SK-MEL-5 (cell line): ENCODE measurements at places on chromosomes 3 and 15. TPM values are rescaled to one million over a fixed set of nuclear protein-coding genes. Genes with fewer than 3 reads are reported as not detected.
A peak's percentile ranks its signal among the peaks of the same experiment; 100 is the strongest.

DNA sequence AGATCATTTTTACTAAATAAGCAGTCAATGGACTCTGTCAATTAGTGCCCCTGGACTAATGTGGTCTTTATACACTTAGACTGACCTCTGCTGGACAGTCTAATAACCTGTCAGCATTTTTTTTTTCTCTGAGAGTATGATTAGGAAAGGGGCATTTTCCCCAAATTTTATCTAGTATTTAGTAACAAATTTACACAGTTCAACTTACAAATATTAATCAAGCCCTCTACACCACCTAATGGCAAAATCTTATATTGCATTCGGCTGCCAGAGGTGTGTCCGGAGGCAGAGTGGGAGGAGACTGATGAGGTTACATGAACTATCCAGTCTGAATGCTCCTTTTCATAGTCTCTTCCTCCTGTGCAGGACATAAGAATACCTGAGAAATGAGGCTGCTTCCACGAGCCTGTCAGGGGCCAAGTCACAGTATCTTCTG, 36.0 kb upstream of the COLQ start:
- DNase-seq, result peak; percentile 84

GRCh38 chr15:34084086-34084485, 17.6 kb downstream of the EMC7 start:
- no peak for DNase-seq

Gene AQP9
- total RNA-seq, result not detected in 2 replicates

DNA sequence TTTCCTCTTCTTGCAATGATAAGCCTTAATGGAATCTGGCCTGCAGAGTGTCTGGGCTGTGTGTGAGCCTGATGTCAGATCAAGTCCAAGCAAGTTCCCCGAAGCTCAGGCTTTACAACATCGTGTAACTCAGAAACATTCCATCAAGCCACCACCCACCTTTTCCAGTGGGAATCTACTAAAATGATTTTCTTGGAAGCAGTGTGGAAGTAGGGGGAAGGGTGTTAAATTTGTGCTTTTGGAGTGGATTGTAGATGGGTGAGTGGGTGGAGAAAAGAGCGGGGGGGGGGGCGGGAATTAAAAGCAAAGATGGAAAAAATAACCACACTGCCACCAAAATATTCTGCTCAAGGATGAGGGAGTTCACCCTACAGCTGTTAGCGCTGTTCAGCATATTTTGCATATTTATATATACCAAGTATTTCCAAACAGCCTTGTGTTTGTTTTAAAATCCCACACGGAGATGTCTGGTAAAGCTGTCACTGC, 53.6 kb downstream of the VGLL3 start:
- no peak for DNase-seq

DNA sequence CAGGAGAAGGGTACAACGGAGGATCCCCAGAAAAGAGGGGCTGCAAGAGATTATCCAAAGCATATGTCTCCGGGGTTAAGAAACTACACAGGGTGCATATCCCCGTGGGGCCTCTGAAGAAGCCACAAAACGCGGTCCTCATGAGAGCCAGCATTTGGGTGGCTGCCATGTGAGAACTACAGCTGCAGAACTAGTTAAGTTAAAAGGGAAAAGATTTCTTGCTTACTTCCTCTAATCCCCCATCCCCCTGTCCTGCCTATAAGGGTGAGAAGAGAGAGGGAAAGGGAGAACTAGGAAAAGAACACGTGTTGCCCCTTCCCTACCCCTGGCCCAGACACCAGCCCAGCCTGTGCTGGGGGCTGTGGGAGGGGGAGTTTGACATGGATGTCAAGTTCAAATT, 70.4 kb upstream of the PCSK6 start:
- DNase-seq, result no peak

Gene GORASP1
- 56.8 and 58.2 TPM in 2 replicates for total RNA-seq

Gene ANAPC13
- 46.4 and 49.2 TPM in 2 replicates for total RNA-seq

DNA sequence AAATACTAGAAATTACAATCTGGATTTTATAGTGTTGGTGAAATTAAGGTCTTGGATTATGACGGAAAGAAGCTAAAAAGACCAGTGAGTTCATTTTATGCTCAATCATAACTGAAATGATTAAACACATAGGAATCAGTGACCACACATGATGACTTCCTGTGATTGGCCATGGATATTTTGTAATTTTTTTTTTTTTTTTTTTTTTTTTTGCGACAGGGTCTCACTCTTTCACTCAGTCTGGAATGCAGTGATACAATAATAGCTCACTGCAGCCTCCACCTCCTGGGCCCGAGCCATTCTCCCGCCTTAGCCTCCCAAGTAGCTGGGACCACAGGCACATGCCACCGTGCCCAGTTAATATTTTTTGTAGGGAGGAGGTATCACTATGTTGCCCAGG, 47.4 kb downstream of the PAQR5 start:
- DNase-seq, result no peak

DNA sequence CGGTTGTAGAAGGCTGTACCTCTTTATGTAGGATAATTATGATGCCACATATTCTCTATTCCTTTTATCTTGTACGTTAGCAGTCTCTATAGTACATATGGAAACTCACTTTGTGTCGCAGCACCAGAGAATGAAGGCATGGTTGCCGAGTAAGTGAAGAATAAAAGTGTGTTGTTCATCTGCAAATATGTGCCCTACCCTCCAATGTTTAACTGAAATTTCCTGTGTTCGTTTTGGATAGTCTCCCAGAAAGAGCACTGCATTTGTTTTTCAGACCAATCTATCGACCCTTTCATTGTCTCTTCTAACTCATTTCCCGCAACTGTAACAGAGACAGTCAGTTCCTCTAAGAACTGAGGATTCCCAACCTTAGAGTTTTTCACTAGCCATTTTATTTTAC, 592.8 kb downstream of the TUSC7 start:
- no peak for DNase-seq

Gene SCAANT1
- not detected in 2 replicates for total RNA-seq

GRCh38 chr3:129989414-129989813, 14.9 kb downstream of the TRH start:
- DNase-seq, result peak; percentile 40

Gene ISG20
- total RNA-seq, result 121 and 125 TPM in 2 replicates

- DNase-seq, result no peak
Observed at GRCh38 chr3:79255702-79256101, 512.1 kb downstream of the ROBO1 start.

Gene CIP2A
- 24.0 and 24.9 TPM in 2 replicates for total RNA-seq

- no peak for DNase-seq
Observed at GRCh38 chr3:48685293-48685602, 467 bp downstream of the NCKIPSD start.

DNA sequence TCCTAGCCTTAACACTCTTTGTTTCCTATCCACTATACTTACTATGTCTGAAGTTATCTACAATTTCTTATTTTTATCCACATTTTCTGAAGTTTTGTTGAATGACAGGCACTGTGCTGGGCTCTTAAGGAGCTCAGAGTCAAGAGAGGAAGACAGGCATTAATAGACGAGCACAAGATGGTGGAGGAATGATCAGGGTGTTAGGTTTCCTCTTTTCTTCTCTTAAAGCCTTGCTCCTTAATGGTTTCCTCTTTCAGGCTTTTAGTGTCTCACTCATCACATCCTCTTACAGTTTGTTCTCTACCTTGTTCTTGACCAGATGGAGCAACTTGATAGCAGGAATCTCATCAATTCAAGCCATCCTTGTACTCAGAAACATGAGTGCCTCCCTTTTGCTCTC, 52.9 kb upstream of the BCL6 start:
- DNase-seq, result no peak
